ENCODE measurements at places on chromosomes 7 and 10.

GRCh38 chr7:47327346-47327697 lies 254.6 kb downstream of the TNS3 start:
- no peak for DNase-seq

DNA sequence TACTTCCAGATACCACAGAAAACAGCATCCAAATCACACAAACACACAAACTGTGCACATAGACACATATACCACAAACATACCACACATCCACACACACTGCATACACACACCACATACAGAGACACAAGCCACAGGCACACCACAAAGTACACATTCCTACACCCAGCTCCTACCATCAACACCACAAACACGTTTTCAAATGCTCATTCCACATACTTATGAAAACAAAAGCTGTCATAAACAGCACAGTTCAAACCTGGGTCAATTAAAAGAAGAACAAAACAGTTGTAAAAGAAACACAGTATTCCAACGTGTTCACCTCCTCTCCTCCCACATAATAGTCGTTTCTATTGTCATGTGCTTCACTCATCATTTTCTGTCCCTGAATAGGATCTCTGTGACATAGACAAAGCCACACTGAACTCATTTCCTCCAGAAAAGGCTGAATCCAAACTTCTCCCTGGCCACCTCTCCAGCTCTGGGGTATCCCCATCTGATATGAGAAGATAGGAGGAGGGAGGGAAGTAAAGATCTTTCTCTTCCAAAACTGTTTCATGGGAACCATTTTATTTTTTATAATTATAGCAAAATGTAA lies 89.2 kb downstream of the CXCL12 start:
- DNase-seq, result no peak

DNA sequence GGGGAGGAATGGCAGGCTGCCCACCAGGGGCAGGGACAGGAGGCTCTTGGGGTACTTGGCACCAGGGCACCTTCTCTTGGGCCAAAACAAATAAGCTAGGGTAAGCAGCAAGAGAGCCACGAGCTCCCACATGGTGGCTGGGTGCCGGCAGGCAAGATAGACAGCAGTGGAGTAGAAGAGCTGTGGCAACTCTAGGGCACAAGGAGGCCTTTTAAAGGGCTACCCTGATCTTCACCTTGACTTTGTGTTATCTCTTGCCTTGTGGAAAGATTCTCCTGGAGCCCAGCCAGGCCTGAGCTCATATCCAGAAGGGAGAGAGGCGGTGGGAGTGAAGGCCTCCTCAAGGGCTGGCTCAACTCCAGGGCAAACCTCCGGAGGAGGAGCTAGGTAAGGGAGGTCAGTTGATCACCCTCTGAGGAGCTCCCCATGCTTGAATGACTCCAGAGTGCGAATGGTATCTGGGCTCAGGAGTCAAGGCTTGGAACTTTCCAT lies at the start of gene CYP17A1:
Gene CYP17A1 (minus strand): TSS at position 184 of the 492 bp plus-strand sequence. CDS start 52 bp downstream, at position 132.
- DNase-seq, result no peak

DNA sequence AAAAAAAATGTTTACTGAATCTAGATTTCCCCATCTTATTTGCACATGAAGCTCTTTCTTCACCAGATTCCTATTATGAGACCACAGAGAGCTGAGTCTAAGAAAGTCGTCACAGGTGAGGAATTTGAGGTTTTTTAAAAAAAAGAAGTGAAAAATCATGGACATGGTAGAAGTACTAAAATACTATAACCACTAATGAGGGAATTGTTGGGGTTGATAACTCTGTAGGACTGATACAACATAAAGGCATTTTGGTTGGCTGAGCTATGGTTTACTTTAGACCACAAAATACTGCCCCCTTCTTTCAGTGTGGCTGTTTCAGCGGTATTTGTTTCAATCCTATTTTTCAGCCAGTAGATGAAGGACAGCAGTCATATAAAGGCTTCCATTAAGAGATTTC lies 1111.3 kb downstream of the TYW1 start:
- DNase-seq, result no peak

DNA sequence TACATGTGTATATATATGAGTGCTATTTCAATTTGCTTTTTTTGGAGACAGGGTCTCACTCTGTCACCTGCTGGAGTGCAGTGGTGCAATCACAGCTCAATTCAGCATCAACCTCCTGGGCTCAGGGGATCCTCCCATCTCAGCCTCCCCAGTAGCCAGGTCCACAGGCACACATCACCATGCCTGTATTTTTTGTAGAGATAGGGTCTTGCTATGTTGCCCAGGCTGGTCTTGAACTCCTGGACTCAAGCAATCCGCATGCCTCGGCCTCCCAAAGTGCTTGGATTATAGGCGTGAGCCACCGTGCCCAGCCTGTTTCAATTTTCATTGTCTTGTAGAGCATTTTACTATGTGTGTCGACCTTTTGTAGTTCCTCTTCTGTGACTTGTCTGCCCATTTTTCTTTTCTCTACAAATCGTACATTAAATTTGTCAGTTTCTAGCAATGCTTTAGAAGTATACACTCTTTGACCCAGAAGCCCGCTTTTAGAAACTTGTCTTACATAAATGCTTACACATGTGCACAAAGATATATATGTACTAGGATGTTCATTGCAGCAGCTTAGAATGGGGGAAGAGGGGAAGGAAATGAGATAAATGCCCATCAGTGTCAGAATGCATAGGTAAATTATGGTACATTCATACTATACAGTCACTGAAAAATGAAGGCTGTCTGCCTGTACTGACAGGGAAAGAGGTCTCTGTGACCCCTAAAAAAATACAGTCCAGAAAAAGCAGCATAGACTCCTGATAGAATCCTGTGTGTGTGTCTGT lies 12.2 kb upstream of the RFC2 start:
- no peak for DNase-seq

DNA sequence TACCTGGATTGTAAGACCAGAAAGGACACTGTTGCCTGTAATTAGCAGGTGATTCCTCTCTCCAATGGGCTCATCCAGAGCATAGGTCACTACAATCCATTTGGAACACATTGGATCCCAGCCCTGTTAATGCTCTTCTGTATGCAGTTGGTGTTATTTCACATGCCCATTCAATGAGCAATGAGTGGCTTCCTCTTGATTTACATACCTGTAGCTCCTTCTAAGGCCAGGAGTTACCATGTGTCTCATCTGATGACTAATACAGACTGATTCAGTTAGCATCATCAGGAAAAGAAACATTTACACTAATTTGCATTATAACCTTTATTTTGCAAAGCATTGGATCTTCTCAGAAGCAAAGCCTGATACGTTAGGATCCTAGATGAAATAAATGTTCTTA lies 83.1 kb upstream of the NPVF start:
- DNase-seq, result no peak

GRCh38 chr7:134520130-134520529 lies 7.2 kb upstream of the AKR1B10 start:
- no peak for DNase-seq

GRCh38 chr10:23203369-23204325 lies 11.5 kb downstream of the PTF1A start:
- no peak for DNase-seq

DNA sequence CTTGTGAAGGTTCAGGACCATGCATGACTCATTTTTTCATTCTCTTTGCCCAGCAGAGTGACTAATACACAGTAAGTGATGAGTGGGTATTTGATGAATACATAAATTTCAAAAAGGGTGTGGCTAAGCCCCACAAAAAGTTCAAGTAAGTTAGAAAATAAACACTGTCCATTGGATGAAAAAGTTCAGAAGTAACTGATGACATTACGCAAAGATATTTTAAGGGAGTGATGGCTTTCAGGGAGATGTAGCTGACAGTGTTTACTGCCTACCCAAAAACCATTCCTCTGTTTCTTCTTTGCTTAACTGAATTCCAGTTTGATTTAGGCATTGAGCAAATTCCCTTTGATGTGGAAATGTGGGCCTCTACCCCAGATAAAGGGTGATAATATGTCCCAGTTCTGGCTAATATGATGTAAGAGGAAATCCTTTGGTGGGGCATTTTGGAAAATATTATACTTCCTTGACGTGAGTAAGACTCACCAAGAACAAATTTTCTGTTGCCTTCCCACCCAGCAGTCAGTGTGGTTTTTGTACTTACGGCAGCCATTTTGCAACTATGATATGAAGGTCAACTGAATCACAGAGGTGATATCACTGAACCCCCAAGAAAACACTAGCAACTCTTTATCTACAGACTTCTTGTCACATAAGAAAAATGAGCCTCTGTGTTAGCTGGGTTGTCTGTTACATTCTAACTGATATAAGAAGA lies 29.0 kb upstream of the EBLN1 start:
- peak; percentile 41 for DNase-seq

- DNase-seq, result no peak
Measured at GRCh38 chr10:35341521-35341920, 5.2 kb downstream of the CCNY start.

GRCh38 chr10:124700293-124701037 lies 43.7 kb downstream of the FAM53B start:
- DNase-seq, result no peak

DNA sequence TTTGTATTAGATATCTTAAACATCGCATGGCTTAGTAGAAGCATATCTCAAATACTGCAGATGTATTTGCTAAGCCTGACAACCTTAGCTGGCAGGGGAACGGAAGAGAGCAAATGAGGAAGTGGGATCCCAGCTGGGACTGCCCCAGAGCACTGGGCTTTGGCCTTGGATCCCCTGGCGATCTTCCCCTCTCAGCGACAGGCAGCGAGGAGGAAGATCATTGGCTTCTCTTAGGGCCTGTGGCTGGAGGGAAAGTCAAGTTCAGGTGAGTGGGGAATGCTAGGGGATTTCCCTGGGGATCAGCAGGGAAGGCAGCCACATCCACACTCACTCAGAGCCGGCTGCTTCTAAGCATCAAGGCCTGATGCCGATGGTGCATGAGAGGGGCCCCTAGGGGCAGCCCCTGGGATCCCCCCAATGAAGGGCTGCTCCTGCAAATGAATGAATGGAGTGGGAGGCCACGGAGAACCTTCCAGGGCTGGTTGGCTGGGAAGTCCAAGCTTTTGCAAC lies 42.0 kb downstream of the LYZL2 start:
- DNase-seq, result peak; percentile 82

DNA sequence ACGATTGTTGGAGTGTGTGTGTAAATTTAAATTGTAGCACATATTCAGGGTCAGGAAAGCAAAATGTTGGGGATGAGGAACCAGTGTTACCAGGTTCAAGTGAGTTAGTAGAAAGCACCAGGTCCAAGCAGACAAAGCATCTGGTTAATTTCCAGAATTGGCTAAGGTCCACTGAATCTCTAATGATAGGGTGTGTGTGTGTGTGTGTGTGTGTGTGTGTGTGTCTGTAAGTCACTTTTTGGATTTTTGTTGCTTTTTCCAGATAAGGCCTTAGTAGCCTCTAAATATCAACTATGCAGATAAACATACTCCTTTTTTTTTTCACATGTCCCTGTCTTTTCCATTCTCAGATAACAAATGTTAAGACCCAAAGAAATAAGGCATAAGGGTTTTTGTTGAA lies 36.6 kb upstream of the FMC1 start:
- DNase-seq, result no peak

DNA sequence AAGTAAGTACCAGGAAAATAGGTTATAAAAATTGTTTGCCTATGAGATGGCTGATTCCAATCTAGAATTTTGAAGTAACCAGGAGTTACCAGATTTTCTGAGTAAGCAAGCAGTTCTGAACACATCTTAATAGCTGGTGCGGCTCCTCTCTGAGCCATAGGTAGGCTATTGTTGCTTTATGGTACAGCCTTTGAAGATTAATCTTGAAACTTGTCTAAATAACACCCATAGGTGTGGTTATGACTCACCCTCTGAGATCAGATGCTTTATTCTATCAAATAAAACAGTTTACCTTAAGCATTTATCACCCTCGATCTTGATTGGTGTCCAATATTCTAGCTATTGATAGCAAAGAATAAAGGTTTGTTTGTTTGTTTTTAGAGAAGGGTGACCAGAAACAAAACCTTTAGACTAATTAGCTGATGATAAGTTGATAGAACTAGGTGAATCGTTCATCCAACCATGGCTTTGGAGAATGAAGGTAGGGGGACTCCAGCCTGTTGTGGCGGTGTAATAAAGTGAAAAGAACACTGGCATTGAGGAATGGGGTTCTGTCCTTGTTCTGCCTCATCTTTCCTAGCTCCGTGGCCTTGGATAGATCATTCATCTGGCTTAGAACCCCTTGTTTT lies 72.2 kb downstream of the VTI1A start:
- DNase-seq, result no peak

- DNase-seq, result peak; percentile 32
Measured at GRCh38 chr7:116249969-116250553, 39.7 kb downstream of the TES start.

GRCh38 chr10:95821720-95822119 lies 65.8 kb downstream of the ENTPD1 start:
- DNase-seq, result no peak

GRCh38 chr7:504221-505111 lies 15.2 kb downstream of the PDGFA start:
- no peak for DNase-seq

DNA sequence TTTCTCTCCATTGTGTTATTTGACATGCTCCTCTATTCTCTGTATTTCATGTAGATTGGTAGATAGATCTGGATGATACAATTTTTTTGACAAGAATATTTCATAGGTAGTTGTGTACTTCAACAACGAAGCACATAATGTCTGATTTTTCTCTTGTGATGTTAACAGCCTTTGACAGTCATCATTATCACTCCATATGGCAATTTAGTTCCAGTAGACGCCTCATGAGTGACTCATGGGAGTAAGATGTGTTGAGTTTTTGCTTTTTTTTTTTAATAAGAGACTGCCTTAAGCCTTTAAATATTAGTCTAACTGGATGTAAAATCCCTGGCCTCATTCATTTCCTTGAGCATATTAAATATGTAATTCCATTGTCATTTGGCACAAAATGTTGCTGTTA lies 123.5 kb upstream of the ZNF32 start:
- no peak for DNase-seq

GRCh38 chr7:6092953-6093354 lies 61.8 kb downstream of the ANKRD61 start:
- no peak for DNase-seq

GRCh38 chr7:85714043-85714578 lies 527.3 kb upstream of the SEMA3D start:
- no peak for DNase-seq

DNA sequence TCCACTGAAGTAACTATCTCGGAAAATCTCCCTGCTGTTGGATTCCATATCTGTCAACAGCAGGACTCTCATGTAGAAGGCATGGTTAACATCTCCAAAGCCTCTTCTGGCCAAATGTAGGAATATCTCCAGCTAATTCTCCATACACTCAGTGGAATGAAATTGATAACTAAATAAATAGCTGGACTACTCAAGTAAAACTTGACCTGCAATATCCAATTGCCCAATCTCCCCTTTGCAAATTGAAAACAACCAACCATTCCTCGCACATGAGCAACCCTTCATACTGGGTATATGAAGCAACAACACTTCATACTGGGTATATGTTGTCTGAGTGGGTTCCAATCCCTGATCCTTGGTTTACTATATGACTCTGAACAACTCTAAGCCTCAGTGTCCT lies 105.4 kb upstream of the KMT2E start:
- no peak for DNase-seq

- peak; percentile 71 for DNase-seq
Measured at GRCh38 chr7:22577470-22578001, 77.5 kb upstream of the STEAP1B start.

DNA sequence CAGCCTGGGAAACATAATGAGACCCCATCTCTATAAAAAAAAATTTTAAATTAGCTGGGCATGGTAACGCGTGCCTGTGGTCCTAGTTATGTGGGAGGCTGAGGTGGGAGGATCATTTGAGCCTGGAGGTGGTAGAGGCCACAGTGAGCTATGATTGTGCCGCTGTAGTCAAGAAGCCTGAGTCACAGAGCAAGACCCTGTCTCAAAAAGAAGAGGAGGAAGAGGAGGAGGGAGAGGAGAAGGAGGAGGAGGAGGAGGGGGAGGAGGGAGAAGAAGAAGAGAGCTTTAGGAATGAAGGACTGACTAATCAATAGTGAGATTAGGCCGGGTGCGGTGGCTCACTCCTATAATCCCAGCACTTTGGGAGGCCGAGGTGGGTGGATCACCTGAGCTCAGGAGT lies 111.8 kb upstream of the KMT2E start:
- DNase-seq, result no peak
